Stomach (tissue), 19 donors: ENCODE measurements at places on chromosomes 11 and 22. TPM values are rescaled to one million over a fixed set of nuclear protein-coding genes. Genes with fewer than 3 reads are reported as not detected.

NXPE2 gene
- total RNA-seq: not detected

GUCY1A2 gene
- 7.6 TPM for total RNA-seq

LDLRAD3 gene
- 5.9 TPM for total RNA-seq

POU2AF3 gene
- 3.1 TPM for total RNA-seq

DNA sequence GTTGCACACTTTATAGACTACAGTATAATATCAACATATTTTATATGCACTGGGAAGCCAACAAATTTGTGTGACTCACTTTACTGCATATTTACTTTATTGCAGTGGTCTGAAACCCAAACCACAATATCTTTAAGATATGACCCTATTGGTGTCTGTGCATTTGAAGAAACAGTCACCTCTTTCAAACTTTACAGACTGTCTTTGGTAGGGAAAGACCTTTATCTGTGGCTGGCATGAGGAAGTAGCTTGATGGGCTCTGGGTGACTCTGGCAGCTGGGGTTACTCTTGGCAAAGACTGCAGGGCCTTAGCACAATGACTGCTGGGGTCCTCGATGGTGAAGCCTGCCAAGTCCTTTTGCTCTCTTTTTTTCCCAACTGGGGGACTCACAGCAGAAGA is 21.3 kb upstream of the ABTB2 start:
- no peak for DNase-seq

DNA sequence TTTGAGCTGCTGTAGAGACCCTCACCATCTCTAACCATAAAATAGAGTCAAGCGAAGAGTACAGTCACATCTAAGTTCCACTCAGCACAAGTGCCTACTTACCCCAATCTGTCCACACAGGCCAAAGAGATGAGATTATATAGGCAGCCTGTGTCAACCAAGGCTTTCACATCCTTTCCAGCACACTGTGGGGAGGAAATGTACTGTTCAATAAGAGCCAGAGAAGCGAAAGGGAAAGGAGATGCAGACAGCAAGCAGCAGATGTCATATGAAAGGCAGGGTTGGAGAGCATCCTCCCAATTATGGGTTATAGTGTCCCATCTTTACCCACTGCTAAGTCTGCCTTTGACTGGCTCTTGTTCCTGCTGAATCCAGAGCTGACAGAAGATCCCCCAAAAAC is 16.4 kb downstream of the NRIP3 start:
- DNase-seq: no peak

DNA sequence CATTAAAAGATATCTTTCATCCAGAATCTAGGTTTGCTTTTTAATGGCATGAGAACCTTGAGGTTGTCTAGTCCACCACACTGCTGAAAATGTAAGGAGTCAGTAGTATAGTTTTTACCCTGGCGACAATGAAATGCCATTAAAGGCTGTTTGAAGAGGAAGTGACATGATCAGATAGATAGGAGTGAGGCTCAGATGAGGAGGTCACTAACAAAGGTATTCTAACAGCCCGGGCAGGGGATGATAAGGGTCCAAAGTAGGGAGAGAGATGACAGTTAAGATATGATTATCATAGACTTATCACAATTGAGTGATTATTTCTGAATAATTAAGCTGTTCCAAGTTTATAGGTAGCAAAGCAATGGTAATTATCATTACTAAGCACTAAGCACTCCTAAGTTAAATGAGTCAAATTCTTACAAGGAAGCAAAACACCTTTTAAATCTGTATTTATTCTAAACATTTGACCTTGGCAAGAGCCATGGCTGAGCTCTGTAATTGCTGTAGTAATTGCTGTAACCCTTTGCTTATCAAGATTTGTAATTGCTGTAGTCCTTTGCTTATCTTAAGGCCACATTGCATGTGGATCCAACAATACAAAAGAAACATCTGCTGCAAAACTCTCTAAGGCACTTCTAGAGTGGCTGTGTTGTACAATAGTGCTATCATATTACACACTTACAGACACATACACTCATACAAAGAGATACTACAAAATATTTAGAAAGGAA is 92.6 kb downstream of the ENTHD1 start:
- peak; percentile 3 for DNase-seq

DNA sequence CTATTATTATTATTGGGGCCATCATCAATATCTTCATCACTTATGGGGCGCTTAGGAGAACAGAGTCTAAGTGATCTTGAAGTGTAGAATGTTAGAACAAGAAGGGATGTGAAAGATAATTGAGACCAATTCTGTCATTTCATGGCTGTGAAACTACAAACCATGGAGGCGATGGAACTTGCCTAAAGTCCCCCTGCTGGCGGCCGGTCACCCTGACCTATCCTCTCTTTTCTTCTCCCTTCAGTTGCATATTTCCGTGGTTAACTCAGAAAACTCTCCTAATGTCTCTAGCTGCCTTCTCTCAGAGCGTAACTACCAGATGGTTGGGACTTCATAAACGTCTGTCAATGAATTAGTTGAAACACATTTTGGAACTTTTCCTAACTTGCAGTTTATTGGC is 6.6 kb upstream of the OR4B1 start:
- no peak for DNase-seq

GRCh38 chr22:35749808-35750207 is 32.1 kb downstream of the APOL5 start:
- DNase-seq: no peak

DNA sequence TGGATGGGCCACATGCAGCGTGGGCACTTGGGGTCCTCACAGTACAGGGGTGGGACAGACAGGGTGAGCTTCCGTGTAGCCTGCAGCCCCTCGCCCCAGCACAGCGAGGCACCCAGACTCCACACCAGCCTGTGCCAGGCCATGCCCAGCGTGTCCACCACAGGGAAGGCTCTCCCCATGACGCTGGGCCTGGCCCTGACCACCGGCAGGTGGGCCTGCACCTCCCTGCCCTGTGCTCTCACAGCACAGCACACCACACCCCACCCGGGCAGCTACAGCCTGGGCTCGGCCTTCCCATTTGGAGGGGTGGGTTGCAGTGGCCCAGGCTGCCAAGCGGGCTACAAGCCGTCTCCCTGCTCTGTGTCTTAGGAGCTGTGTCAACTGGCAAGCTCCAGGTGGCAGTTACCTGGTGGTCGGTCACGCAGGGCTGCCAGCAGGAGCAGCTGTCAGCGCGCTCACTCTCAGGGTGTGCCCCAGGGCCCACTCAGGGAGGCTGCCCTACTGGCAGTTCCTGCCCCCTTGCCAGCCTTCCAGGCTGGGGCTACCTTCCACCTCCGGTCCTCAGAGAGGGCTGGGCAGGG is 4.6 kb downstream of the MOB2 start:
- no peak for DNase-seq

DNA sequence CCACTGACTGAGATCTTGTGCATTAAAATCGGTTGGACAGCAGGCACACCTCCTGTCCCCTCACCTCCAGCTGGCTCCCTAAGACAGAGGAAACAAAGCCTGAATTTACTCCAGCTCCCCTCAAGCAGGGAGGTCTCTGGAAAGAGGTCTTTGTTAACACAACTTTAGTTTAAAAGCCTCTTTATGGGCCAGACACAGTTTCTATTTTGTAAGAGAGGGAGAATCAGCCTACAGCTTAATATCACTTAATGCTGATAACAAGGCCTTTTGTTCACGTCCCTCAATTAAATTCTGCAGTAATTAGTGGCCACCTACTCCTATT is 36.3 kb downstream of the PLEKHA7 start:
- DNase-seq: no peak

DNA sequence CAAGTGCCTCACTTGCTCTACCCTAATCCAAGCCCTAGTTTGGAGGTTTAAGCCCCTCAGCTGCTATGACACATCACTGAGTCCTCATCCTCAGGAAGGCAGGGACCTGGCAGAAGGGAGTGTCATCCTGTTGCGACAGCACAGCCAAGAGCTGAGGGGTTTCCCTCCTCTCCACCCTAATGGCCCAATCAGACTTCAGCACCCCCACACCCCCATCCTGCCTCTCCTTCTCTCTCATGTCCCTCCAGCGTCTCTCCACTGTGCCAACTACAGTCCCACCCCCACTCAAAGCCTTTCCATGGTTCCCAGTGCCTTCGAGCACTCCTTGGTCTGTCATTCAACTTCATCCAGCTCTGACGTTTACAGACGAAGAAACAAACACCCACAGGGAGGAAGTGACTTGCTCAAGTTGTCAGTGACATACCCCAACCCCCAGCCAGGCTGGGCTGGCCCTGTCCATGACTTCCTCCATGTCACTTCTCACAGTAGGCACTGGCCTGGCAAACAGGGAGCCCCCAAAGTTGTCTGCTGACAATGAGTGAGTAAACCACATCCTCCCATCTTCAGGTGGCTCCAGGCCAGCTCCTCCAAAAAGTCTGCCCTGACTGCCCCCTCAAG is 15.6 kb downstream of the ARAP1 start:
- peak; percentile 77 for DNase-seq

DNA sequence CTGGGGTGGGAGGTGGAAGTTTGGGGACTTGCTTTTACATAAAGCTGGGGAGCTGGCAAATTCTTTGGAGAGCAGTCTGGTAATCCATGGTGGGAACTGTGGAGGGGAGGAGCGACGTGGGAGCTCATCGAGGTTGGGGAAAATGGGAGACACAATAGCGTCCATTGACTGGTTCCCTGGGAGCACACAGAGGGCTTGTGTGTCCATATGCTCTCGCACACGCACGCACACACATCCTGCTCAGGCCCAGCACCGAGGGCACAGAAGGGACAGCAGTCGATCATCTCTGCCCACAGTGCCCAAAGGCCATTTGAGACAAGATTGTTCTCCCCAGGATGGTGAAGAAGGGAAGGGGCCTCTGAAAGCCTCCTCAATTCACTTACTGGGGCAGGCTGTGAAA is 53.7 kb downstream of the FBXO7 start:
- peak; percentile 69 for DNase-seq

DNA sequence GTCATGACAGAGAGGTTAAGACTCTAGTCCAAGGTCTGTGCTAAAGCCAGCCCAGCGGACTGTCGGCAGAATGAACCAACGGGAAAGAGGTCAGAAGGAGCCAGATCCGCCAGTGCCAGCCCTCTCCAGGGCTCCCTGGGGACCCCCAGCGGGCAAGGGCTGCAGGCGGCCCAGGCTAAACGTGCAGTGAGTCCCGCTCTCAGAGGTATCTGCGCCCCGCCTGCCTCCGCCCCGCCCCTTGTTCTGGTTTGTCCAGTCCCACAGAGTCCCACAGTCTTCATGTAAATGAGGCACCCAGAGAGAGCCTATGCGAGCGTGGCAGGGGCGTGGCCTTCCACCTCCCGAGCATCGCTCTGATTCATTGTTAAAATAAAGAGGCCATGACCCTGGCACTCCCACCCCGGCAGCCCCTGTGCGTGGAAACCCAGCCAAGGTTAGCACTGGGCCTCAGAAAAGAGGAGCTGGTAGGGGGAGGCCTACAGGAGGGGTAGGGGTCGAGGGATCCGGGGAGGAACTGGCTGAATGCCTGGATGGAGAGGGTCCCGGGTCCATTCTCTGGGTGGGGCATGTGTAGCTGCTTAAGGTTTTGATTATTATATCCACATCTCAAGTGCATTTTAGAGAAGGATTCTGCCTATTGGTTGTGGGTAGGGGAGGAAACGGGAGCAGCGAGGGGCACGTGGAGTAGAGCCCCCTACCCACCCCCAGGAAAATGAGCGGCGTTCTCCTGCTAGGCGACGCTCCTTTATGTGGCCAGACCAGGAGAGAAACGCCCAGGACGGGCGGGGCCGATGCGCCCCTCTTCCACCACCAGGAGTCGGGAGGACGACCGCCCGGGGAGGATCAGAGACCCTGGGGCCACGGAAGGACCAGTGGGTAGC is at the start of gene TRIOBP:
TSS of gene TRIOBP (plus strand) at position 392 of the 881 bp plus-strand sequence. CDS start 4,318 bp downstream, outside the sequence.
- DNase-seq: peak; percentile 98

- DNase-seq: peak; percentile 77
These were observed 3.2 kb downstream of the CENPM start for GRCh38 chr22:41943661-41944209.

GRCh38 chr22:30910358-30910757 is 58.2 kb downstream of the MORC2 start:
- DNase-seq: no peak

- no peak for DNase-seq
These were observed 14.3 kb downstream of the CD44 start for GRCh38 chr11:35153280-35153679.

- DNase-seq: no peak
These were observed 154.4 kb downstream of the FEZ1 start for GRCh38 chr11:125341676-125342075.

GRCh38 chr11:124799348-124800225 is 619 bp downstream of the MSANTD2 start:
- peak; percentile 28 for DNase-seq

- DNase-seq: no peak
These were observed 23.6 kb upstream of the FJX1 start for GRCh38 chr11:35594680-35595079.

- DNase-seq: no peak
These were observed 60.5 kb upstream of the SHISAL1 start for GRCh38 chr22:44373234-44373633.

GRCh38 chr11:78371221-78371891 is 46.3 kb downstream of the GAB2 start:
- no peak for DNase-seq

GRCh38 chr22:49887702-49888101 is 30.5 kb downstream of the ALG12 start:
- DNase-seq: no peak

- peak; percentile 2 for DNase-seq
These were observed 22.4 kb downstream of the SLC22A6 start for GRCh38 chr11:62962391-62962790.

DNA sequence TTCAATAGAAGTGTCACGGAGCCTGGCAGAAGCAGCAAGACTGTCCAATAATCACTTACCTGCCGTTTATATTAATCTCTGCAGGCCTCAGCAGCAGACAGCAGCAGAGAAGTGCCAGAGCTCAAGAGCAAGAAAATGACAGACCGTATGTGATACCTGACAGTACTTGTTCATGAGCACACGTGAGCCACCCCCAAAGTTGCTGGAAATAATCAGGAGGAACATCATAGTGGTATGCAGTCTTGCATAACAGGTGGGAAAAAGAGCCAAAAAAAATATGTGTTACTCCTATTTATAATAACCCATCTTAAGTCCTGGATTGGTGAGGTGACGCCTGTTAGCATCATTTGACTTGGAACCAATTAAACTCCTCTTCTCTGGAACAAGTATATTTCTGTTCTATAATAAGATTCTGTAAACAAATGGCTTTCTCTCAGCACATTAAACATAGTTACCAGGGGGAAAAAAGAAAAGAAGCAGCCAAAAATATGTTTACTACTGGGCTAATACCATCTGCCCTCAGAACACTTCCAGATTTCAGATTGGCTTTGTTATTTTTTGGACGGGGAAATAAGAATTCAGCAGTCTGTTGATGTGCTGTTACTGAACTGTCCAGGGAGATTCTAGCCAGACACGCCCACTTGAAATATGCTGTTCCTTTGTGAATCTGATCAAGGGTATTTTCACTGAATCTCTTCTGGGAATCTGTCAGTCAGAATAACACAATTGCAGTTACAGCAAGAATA is 7.9 kb upstream of the SLN start:
- DNase-seq: peak; percentile 17
